Naive thymus-derived CD8-positive, alpha-beta T cell (primary cell): ENCODE measurements at places on chromosomes 7 and 10. TPM values are rescaled to one million over a fixed set of nuclear protein-coding genes. Genes with fewer than 3 reads are reported as not detected.

TET1 gene
- polyA plus RNA-seq: 1.8 TPM

GRCh38 chr10:133009218-133009950 is 67.0 kb upstream of the CFAP46 start:
- no peak for DNase-seq

SVOPL gene
- 8.2 TPM for polyA plus RNA-seq

CNTNAP2 gene
- not detected for polyA plus RNA-seq

DNA sequence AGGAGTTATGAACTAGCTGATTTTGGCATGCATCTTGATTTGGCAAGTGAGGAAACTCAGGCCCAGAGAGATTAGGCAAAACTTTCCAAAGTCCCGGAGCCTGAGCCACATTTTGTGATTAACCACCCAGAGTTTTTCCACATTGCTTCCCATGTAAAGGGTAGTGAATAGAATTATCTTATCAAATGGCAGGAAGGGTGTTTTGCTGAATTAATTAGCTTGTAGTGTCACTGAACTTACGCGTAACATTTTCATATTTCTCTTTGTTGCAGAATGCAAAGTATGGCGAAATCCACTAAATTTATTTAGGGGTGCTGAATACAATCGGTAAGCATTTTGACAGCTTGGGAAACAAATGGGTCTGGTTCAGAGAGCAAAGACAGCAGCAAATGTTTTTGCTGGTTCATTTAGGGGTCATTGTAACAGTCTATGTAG is 176.2 kb downstream of the ST7 start:
- no peak for DNase-seq

DNA sequence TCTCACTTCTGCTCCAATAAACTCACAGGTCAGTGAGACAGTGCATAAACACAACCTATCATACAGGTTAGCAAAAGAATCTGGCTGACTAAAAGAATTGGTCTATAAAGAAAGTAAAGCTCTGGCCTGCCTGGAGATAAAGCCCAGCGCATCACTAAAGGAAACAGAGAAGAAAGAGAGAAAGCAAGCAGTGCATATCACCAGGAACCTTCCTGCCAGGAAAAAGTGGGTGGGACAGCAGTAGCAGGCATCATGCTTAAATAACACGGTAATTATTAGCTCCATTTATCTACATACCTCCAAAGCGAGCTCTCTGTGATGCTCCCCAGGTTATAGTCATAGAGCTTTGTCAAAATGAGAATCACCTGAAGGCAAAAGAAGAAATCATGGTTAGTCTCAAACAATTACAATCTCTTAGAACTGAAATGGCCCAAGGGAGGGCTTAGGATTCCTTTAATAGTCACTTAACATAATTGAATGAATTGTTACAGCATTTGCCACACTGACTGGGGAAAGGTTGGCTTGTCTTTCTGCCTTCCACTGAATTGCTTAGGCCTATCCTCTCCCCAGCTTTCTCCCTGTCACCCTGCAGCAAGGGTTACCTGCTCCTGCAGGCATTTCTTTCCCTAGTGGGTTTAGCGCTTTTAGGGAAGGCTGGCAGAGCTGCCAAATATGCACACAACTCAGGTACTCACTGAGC is 208.1 kb downstream of the SORCS1 start:
- DNase-seq: no peak

GRCh38 chr10:81957976-81958375 is 83.0 kb downstream of the NRG3 start:
- DNase-seq: no peak

DNA sequence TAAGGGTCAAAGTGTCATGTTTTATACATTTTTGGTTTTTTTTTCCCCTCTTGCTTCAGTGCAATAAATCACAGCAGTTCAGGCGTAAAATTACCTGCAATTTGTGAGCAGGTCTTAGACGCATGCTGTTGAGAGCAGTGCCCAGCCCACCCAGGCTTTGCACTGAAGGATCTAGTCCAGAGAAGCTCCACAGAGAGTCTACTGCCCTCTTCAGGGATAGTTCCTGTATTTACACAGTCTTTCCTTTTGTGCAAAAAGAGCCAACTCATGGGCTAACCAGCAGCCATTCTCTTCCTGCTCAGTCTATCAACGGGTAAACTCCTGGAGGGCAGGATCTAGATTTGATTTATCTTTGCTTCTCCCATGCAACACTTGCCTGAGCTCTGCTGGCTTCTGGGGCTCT is 82.2 kb upstream of the NAMPT start:
- DNase-seq: no peak

CALHM3 gene
- not detected for polyA plus RNA-seq

IKZF1 gene
- 145 TPM for polyA plus RNA-seq

FAM237B gene
- not detected for polyA plus RNA-seq

IFIT1 gene
- 1.0 TPM for polyA plus RNA-seq

DNA sequence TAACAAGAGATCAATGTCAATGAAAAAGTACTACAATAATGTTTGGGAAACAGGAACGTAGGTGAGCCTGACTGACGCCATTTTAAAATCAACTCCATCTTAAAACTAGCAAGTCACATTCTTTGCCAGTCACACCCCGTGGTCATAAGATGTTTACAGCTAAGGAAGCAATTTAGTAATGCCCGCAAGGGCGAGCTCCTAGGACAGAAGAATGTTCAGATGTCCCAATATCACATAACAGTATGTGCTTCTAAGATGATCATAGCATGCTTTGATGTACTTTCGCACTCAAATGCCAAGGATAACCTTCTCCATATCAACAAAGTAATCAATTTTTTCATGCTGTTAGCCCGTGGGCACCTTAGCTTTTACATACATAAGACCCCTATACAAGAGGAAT is 113.8 kb upstream of the EGFR start:
- no peak for DNase-seq

OPN1SW gene
- polyA plus RNA-seq: not detected

DNA sequence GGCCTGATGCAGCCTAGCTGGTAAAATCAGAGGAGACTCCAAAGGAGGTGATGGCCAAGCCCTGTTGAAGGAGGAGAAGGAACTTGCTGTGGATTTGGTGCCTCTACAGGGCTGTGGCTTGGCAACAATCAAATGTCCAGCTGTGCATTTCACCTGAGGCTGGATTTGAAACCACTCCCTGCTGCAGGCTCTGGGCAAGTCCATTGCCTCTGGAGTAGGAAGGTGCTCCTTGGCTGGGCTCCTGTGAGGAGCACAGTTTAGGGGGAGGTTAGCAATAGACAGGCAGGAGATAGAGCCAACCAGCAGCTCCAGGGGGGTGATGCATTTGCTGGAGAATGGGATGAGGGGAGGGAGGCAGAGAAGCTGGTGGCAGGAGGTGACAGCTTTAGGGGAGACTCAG is 26.5 kb downstream of the CDH23 start:
- no peak for DNase-seq

ADAM22 gene
- 1.6 TPM for polyA plus RNA-seq

CDH23 gene
- polyA plus RNA-seq: 3.8 TPM

ZPBP gene
- polyA plus RNA-seq: not detected

- no peak for DNase-seq
Observed at GRCh38 chr7:76430836-76431235, 6.1 kb downstream of the ZP3 start.

- no peak for DNase-seq
Observed at GRCh38 chr7:51038573-51038972, 255.9 kb upstream of the GRB10 start.

ZNF727 gene
- polyA plus RNA-seq: not detected

GRCh38 chr10:8050556-8051108 is 3.9 kb upstream of the GATA3 start:
- peak; percentile 49 for DNase-seq

GRCh38 chr7:35036361-35037171 is 719 bp downstream of the DPY19L1 start:
- peak; percentile 20 for DNase-seq

DNA sequence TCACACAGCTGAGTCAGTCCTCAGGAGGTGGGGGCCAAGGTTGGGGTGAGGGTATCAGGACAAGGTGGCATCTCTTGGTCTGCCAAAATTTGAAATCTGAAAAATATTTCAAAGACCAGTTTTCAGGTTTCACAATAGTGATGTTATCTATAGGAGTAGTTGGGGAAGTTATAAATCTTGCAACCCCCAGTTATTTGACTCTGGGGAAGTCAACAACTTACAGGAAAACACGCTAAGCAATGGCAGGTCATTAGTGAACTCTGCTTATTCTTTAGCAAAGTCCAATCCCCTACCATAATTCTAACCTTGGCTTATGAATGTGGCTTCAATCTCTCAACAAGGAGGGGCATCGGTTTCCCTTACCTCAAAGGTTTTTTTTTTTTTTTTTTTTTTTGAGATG is 94.9 kb downstream of the MARCHF5 start:
- no peak for DNase-seq

GRCh38 chr10:100021322-100021721 is 11.6 kb upstream of the DNMBP start:
- DNase-seq: no peak
